GM12864 (cell line): ENCODE measurements at places on chromosomes 2 and 18.

DNA sequence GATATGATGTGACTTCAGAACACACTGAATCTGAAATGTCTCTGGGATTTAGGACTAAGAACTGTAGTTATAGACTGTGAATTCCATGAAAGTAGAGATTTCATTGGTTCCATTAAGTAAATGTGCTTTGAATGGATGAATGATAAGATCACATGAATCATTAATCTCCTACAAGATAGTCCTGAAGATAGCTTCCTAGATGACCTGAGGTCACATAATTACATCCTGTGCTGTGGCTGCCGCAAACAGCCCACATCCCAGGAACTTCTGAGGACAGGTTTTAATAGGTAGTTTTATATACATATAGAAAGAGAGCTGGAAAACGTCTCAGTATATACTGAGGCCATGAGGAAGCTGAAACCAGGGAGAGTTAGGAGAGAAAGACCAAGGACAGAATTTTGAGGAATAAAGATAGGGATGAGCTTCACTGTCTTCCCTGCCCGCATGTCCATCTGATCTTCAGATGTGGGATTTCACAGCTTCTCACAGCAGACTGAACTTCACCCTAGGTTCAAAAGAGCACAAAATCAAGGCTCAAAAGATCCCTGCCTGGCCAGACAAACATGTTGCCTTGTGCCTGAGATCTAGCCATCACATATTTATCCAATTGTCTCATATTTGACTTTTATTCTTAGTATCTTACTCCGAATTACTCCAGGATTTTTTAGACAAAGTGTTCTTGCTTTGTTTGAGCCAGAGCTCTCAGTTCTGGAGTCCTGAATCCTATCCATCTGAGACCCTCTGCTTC lies 188.2 kb downstream of the IRS1 start:
- no peak for DNase-seq

DNA sequence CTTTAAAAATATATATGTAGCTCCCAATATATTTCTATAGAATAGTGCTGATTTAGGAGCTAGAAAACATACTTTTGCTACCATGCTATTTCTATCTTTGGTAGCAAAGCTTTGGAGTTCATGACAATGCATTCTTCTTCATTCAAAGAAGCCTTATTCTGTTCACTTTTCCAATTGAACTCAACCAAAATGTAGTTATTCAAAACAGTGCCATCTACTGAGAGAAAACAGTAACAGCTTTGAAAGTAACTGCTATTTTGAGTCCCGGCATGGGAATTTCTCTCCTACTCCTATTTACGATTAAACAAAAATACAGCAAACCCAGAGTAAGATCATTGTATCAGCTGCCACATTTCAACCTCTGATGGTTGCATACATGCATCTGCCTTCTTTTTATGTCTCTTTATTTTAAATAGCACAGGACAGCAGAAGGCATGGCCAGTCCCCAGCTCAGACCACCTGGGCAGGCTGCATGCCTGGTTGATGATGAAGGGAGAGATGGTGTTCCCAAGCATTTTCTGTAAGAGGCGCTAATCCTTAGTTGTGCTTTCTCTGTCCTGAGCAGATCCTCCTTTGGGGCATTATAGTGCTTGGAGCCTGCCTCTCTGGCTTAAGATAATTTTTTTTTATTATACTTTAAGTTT lies 69.7 kb upstream of the SULT1C3 start:
- DNase-seq, result no peak

- no peak for DNase-seq
Observed at GRCh38 chr2:147499785-147500184, 345.0 kb upstream of the ACVR2A start.

GRCh38 chr2:67076239-67076624 lies 320.9 kb upstream of the ETAA1 start:
- DNase-seq, result no peak

DNA sequence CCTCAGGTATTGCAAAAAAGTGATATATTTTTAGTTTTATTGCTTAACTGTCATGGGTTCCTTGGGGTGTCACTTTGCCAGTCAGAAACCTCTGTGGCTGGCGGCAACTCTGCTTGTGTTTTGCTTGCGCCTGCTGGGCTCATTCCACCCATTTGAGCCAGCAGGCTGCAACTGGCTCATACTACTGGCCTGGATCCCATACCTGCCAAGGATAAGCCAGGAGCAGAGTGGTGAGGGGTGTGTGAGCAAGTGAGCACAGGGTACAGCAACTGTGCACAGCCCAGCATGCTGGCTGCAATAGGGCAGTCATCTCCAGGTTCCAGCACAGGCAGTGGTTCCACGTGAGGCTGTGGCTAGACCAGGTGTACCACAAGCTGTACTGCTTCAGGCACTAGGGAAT lies 687.5 kb downstream of the NYAP2 start:
- no peak for DNase-seq

DNA sequence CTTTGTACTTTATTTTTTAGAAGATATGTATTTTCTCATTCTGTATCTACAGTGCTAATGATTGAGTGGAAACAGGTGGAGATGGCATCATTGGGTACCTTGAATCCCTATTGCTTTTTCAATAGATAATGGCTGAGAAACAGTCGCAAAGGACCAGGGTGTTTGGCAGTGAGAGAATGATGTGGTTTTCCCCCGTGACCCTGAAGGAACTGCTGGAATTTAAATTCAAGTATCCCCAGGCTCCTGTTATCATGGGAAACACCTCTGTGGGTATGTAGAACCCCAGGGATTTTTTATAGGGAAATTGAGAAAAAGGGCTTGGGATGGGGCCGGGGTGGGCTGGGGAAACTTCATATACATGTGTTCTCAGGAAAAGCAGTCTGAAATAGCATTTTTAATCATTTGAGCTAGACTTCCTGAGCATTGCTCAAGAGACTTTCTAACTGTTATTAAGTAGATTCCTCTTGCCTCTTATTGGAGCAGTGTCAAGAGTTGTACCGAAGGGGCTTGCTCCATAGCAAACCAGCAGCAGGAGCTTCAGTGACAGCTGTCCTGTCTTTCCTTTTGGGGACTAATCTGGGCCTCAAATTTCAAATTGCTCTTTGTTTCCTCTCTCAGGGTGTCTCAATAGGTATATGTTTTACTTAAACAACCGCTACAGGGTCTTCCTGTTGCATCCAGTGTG lies 18.9 kb downstream of the AOX1 start:
- DNase-seq, result no peak

- no peak for DNase-seq
Observed at GRCh38 chr18:79818036-79818435, 20.3 kb downstream of the KCNG2 start.

GRCh38 chr2:46118656-46119371 lies 178.4 kb upstream of the EPAS1 start:
- no peak for DNase-seq

GRCh38 chr2:238841542-238842164 lies 6.2 kb upstream of the TWIST2 start:
- DNase-seq, result no peak

- no peak for DNase-seq
Observed at GRCh38 chr2:169734169-169734847, 676 bp downstream of the KLHL23 start.

DNA sequence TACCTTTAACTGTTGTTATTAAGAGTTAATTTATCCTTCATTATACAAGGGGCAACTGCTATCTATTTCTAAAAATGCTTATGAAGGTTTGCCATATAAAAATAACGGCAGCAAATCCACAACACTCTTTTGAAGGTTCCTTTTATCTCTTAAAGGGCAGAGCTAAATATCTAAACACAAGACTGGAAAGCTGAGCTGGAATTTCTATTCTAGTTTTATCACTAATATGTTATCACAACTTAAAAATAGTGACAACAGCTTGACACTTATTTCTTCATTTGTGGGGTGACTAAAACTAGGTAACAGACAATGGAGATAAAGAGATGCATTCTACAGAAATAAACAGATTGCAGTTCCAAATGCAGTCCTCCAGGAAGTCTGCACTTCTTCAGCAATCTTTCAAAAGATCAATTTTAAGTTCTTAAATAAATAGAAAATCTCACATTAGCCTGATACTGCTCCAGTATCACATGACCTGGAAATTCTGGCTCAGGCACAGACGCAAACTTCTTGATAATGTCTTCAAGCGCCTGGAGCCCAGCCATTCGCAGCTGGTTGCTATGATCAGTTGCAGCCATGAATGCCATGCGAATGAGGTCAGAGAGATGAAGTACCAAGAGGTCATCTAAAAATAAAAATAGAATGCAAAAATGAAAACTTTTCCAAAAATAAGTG lies 54.0 kb upstream of the STRN start:
- no peak for DNase-seq

- DNase-seq, result no peak
Observed at GRCh38 chr2:48723129-48723528, 32.4 kb downstream of the LHCGR start.

- no peak for DNase-seq
Observed at GRCh38 chr2:55703350-55703749, 9.7 kb upstream of the PNPT1 start.

DNA sequence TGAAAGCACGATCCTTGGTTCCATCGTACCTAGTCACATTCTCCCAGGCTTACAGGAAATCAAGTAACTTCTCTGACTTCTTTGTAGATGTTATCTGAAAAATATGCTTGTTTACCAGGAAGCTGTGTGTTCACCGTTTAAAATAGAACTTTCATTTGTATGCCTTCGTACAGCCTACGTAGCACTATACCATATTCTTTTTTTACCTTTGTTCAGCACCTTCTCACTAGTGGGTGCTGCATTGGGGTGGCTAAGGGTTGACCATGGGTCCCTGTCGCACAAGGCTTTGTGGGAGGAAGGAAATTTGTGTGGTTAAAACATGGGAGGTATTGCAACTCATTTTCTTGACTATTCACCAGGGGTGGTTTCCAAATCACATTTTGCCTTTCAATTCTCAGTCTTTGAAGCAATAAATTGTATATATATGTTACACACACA lies 16.6 kb downstream of the MALT1 start:
- DNase-seq, result peak; percentile 68

DNA sequence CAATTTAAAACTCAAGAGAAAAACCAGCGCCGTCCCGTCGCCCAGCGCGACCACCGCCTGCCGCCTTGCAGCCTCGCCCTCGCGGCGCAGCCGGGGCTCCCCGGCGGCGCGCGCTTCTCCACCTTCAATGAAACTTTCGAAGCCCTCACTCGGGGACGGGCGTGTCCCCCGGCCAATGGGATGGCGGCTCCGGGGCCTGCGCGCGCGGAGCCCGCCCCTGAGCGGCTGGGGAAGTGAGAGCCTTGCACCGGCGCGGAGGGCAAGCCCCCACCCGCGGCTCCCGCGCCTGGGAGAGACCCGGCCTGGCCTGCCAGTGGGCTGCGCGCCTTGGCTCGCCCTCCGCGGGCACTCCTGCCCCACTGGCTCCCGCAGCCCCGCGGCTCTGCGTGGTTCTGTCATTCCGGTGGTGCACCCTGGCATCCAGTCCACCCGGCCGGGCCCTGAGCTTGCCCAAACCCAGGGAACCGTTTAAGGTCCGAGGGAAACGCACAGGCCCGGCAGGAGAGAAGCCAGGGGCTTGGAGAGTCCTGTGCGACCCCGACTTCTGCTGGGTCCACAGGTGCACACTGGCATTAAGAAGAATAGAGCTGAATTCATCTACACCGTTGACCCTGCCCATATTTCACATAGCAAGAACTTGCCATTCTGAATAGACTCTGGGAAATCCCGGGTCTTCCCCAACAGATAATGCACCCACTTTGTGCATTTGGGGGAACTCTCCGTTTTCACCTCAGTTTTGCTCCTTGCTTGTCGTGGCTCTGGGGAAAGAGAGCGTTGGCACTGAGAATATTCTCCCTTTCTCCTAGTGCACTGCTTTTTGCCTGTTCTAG lies at the start of gene PIEZO2:
Gene PIEZO2, minus strand, starts transcription at position 129 of the 830 bp plus-strand sequence. CDS start 981 bp downstream, outside the sequence.
- DNase-seq, result peak; percentile 49

DNA sequence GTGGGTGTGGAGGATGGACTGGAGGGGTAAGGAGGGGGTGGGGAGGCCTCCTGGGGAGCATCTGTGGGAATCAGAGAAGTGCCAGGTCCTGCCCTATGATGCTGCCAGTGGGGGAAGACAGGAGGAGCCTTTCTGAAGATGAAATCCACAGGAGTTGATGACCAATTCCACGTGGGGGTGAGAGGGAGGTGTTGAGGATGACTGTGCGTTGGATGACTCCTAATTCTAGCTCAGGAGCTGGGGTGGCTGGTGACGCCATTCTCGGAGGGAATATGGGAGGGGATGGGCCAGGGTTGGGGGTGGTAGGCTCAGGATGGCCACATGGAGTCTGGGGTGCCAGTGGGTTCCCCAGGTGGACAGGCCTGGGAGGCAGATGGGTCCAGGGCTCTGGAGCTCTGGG lies 32.3 kb downstream of the EMX1 start:
- no peak for DNase-seq

DNA sequence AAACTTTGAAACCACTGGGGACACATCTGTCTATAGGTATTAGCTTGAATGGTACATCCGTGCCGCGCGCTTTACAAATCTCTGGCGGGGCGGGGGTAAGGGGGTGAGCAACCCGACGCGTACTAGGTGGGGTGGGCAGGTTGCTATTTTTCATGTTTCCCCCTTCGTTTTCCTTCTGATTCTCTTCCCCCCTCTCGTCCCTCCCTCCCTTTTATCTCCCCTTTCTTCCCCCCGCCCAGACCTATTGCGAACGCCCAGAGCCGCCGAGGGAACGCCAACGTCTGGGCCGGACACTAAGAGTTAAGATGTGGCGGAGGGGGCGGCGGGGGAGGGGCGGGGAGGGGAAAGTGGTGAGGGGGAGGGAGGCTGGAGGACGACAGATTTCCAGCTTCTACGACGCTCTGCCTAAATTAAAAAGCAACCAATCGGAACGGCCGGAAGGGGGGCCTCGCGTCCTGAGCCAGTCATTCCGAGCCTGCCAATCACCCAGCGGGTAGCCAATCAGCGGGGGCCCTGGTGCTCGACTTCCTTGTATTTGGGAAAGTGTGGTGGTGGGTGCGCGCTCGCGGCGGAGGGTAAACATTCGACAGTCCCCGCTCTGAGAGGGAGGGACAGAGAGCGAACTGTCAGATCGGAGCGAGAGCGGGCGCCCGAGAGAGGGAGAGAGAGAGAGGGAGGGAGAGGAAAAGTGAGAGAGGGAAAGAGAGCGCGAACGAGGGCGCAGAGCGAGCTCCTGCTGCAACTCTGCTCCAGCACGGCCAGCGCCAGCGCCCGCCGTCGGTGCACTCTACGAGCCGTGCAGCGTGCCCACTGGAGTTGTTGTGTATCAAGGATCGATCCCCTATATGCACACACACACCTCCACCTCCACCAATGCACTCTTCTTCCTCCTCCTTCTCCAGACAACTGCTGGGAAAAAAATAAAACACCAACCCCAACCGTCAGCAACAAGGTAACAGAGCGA lies at the start of gene POU3F3:
Gene POU3F3, plus strand, starts transcription at position 582 of the 964 bp plus-strand sequence. CDS start 1,396 bp downstream, outside the sequence.
- DNase-seq, result no peak

GRCh38 chr18:29146068-29146467 lies 969.1 kb upstream of the CDH2 start:
- DNase-seq, result no peak

DNA sequence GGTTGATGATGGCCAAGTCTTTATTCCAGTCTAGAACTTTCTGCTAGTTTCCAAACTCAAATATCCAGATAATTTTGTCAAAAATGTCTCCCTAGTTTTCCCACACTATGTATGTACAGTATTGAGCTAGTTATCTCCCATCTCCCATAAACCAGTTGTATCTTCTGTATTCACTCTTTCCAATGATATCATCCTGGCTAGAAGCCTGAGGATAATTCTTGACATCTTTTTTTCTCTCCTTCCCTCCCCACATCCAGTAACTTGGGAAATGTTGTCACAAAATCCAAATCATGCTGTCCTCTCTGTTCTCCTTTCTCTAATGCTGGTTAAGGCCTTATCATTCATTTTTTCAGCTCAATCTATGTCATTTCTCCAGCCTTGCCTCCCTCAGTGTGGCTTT lies 553.8 kb upstream of the FANCL start:
- DNase-seq, result no peak
